ENCODE measurements at places on chromosomes 5 and 9. TPM values are rescaled to one million over a fixed set of nuclear protein-coding genes. Genes with fewer than 3 reads are reported as not detected.

- no peak for DNase-seq
Observed at GRCh38 chr5:75281716-75282465, 45.2 kb upstream of the ANKRD31 start.

KIF4B gene
- 0.23 TPM for total RNA-seq

- DNase-seq, result no peak
Observed at GRCh38 chr5:139759219-139759721, 36.3 kb upstream of the PSD2 start.

DNA sequence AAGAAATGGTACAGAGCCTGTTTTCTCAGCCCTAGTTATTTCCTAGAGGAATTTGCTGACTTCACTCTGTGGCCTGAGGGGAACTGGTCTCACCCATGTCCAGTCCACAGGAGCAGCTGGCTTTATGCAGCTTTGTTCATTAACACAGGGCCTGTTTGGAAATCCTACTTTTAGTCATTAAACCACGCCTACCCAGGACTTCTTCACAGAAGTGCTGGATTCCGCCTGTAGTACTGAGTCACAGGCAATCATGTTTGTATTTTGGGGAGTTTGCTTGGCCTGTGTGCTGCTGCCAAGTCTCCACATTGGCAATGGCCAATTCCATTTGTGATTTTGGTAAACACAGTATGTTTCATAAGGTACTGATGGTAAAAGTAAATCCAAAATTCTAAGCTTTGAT lies 52.8 kb downstream of the CTNND2 start:
- no peak for DNase-seq

PKD2L2 gene
- total RNA-seq, result not detected

GRCh38 chr5:152855441-152855840 lies 450.4 kb upstream of the NMUR2 start:
- no peak for DNase-seq

GRCh38 chr5:76134003-76134402 lies 50.8 kb downstream of the SV2C start:
- no peak for DNase-seq

DNA sequence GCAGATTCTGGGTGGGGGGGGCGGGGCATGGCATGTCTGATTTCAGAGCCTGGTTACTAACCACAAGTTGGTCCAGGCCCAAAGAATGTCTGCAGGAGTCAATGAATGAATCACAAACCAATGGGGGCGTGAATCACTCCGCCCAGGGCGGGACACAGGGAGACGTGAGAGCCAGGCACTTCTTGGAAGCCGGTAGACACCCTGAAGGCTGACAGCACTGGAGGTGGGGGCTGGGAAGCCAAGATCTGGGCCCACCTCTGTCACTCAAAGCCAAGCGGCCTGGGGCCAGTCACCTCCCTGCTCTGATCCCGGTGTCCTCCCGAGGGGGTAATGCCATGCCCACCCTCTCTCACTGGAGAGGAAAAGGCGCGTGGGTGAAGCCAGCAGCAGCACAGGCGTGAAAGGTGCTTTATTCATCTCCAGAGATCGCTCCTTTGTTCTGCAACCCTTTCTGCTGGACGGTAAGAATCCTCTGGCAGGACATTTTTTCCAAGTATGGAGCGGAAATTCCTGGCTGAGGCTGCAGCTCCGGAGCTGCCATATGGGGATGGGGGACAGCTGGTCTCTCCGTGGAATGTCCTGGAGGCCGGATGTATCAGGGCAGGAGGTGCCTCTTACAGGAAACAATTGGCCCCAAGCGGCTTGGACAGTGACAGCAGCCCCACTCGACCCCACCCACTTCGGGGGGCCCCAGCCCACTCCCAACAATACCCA lies 85.0 kb downstream of the STK10 start:
- DNase-seq, result peak; percentile 41

CCL27 gene
- not detected for total RNA-seq

DNA sequence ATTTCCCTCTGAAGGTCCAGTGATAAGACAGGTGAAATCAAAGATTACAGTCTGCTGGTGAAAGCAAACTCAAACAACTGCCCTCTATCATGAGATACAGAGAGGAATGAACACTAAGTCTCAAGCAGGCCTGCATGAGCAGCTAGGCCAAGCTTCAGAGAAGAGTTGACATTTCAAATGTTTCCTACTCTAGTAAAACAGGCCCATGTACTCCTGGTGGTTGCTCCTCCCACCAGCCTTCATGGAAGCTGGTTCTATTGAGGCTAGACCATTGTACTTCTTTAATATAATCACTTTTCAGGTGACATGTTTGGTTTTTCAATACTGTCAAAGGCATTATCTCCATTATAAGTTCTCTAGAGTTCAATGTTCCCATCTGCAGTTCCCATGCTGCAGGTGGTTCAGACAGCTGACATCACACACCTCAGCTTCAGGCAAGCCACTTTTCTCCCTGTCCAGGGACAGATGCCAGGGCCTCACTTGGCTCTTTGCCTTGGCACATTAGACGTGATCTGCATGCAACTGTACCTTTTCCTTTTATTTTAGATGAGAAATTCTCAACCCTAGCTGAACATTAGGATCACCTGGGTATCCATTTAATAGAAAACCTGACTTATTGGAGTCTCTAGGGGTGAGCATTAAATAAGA lies 89.8 kb downstream of the PIK3R1 start:
- DNase-seq, result no peak

ADAMTS19 gene
- under 0.01 TPM for total RNA-seq

- DNase-seq, result no peak
Observed at GRCh38 chr5:171542525-171543140, 123.2 kb downstream of the FGF18 start.

DNA sequence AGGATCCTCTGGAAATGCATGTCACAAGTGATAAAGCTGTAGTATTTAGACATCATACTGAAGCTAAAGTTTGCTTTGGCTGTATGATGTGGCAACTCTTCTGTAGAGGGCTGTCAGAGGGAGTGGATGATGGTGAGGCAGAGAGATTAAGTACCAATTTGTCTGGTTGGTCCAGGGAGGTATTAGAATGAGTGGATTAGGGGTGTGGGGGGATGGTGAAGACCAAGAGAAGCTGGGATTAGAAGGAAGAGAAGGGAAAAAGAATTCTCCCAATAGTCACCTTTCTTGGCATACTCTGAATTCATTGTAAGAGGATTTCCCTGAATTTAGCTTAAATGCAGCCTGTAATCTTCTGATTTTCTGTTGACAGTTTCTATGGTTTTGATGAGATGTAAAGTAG lies 3.6 kb downstream of the PCDHAC2 start:
- no peak for DNase-seq

DNA sequence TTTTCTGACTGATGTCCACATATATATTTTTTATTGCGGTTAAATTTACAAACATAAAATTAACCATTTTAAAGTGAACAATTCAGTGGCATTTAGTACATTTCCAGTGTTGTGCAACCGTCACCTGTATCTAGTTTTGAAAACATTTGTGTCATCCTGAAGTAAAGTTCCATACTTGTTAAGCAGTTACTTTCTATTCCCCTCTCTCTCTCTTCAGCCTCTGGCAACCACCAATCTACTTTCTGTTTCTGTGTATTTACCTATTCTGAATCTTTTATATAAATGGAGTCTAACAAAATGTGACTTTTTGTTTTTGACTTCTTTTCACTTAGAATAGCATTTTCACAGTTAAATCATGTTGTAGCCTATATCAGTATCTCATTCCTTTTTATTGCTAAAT lies 480.1 kb upstream of the SMARCA2 start:
- no peak for DNase-seq
